Activated T-cell treated with anti-CD3 and anti-CD28 coated beads for 1 hour (primary cell): ENCODE measurements at places on chromosomes 16 and 17.

DNA sequence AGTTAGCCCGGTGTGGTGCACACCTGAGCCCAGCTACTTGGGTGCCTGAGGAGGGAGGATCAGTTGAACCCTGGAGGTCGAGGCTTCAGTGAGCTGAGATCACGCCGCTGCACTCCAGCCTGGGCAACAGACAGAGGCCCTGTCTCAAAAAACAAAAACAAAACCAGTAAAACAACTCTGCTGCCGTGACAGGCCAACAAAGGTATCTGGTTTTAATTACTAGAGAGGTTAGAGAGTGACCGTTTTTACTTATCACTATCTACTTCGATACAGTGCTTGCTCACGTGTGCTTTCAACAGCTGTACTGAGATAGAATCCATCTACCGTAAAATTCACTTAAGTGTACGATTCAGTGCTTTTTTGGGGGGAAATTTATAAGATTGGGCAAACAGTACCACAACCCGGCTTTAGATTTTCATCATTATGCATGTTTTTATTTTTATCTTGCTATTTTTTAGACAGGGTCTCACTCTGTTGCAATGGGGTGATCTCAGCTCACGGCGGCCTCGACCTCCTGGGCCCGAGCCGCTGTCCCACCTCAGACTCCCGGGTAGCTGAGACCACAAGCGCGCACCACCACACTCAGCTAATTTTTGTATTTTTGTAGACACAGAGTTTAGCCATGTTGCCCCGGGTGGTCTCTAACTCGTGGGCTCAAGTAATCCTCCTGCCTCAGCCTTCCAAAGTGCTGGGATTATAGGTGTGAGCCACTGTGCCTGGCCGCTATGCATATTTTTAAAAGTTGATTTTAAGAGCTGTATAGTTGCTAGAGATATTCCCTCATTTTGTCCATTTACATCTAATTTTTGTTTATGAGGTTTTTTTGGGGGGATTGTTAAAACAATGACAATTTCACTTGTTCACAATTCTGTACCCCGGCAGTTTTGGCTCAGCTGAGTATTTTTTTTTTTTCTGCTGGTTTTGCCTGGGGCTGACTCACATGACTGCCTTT lies 30.9 kb downstream of the SERPINF1 start:
- DNase-seq = no peak

DNA sequence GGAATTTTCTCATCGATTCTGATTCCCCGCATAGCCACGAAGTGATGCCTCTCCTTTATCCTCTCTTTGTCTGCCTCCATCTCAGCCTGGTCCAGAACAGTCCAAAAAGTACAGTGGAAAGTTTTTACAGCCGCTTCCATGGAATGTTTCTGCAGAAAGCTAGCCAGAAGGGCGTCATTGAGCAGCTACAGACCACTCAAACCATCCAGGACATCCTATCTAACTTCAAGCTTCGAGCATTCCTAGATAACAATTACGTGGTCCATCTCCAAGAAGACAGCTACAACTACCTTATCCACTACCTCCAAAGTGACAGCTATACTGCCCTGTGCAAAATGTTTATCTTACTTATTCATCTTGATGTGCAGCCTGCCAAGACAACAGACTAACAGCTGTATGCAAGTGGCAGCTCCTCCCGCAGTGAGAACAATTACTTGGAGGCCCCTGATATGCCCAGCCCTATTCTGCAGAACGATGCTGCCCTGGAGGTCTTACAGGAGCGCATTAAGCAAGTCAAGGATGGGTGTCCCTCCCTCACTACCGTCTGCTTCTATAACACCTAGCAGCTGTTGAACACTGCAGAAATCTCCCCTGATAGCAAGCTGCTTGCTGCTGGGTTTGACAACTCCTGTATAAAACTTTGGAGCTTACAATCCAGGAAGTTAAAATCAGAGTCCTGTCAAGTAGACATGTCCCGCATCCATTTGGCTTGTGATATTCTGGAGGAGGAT lies 38.9 kb downstream of the SLFN12L start:
- no peak for DNase-seq

DNA sequence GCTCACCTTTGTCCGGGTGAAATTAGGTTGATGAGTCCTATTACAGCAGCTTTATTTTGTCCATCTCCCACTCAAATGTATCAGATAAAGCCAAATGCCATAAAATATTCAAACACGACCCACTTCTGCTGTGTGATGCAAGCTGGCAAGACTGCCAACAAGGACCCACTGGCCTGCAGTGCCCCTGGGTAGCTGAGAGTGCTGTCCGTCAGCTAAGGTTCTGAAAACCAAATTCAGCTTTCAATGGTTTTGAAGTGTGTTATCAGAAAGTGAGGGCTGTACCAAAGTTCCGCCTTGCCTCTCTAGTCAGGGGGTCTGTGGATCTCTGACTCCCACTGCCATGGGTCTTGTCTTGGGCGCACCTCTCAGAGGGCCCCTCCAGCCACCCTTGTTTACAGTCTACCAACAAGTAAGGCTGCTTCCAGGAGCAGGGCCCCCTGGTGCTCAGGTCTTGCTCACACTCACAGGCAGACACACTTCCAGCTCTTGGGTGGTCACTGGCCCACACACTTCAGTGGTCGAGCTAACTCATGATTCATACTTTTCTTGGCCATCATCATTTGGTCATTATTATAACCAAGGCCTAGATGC lies 10.5 kb upstream of the CCDC182 start:
- DNase-seq = no peak

- DNase-seq = no peak
These were observed 52.5 kb downstream of the NFAT5 start for GRCh38 chr16:69618307-69618706.

DNA sequence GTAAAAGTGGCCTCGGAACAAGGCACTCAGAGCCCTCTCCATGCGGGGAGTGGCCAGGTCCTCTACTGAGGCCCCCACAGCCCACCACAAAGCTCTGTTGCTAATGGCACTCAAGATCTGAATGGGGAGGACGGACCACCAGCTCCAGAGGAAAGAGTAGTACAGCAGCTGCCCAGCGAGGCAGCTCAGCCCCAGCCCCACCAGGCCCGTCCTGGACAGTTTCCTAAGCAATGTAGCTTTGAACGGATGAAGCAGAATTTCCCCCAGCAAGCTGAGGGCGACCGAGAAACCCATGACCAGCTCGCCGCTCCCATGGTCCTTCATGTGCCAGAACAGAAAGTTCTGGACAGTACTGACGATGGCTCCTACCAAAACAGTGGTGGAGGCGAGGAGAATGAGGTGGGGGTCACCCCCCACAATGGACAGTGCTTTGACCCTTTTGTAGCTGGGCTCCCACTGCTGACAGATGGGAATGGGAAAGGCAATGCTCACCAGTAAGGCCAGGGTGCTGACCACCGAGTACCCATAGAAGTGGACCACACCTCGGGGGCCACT lies 1.5 kb downstream of the MFSD6L start:
- no peak for DNase-seq

- peak; percentile 66 for DNase-seq
These were observed at the start of gene CMTM3 for GRCh38 chr16:66604376-66605176. Gene CMTM3, plus strand, starts transcription at chr16:66604704. Its CDS starts 102 bp downstream, at chr16:66604806.

DNA sequence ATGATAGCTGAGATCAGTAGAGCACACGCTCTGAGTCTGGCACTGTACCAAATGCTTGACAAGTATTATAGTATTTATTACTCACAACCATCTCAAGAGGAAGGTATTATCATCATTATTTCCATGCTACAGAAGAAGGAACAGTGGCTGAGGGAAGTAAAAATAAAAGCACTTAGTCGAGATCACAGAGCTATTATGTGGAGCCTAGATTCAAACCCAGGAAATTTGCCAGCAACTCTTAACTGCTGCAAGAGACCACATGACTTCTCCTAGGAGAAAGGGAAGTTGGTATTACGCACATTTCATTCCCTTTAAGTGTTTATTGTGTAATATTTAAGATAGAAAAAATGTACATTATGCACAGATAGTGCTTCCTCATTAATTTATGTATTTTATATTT lies 1.0 kb upstream of the RHOT1 start:
- no peak for DNase-seq

GRCh38 chr17:2068031-2068518 lies 13.2 kb downstream of the HIC1 start:
- no peak for DNase-seq

DNA sequence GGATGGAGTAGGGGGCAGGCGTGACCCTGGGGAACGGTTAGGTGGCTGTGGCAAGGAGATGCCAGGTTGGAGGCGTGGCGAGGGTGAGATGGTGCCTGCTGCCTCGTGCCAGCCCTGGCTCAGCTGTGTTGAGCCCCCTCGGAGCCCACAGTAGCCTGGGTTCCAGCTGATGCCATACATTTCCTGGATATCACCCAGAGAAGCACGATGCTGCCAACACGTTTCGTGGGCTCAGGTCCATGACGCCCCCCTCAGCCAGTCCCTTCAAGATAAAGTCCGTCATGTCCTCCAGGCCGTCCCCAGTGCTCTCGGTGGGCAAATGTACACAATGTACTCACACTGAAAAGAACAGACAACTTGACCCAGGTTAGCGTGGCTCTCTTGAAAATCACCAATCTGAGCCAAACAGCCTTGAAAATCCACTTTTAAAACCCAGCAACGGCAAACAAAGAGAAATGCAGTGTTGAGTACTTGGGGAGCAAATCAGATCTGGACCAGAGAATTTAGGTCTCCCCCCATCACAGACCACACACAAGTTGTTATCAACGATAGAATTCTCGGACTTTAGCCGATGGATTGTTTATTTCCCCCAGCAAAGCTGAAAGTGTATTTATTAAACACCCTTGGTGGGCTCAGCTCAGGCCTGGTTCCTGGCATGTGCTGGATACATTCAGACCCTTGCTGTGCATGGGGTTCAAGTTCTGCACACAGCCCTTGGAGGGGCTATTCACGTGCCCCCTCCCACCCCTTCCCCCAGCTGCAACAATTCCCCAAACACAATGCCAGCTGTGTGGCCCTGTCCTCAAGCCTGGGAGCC lies 102.8 kb upstream of the PLCG2 start:
- DNase-seq = no peak

GRCh38 chr17:19317359-19318095 lies 45.0 kb downstream of the B9D1 start:
- no peak for DNase-seq

DNA sequence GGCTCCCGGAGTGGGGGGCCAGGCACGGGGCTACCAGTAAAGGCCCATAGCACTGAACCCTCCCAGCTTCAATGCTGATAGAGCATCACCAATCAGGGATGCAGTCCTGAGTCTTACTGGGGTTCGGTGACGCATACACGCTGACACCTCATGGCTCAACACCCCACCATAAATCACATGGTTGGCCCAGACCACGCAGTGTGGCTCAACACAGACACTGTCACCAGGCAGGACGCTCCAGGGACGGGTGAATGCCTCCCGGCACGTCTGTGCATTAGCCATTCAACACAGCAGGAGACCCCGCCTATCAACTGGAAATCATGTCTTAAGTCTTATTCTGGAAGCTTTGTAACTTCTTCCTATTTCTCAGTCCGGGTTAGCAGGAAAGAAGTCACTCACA lies 35.0 kb downstream of the NECAB2 start:
- DNase-seq = no peak

GRCh38 chr16:84911486-84912216 lies 91.9 kb downstream of the CRISPLD2 start:
- no peak for DNase-seq

DNA sequence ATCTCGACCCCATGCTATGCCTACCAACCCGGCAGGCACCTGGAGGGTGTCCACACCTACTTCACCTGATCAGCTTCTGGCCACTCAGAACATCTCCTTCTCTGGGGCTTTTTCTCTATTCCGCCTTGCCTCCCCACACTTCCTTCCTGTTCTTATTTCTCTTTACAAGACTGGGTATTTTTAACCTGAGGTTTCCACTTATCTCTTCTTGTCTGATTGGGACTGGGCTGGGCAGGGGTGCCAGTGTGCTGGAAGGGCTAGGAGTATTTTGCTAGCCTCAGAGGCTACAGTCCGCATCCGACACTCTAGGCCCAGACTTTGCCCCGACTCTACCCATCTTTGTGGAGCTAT lies 26.2 kb upstream of the ZNF652 start:
- no peak for DNase-seq

- no peak for DNase-seq
These were observed 22.0 kb upstream of the PHLPP2 start for GRCh38 chr16:71746442-71747046.

- DNase-seq = no peak
These were observed 27.0 kb upstream of the NXPH3 start for GRCh38 chr17:49548506-49549310.

DNA sequence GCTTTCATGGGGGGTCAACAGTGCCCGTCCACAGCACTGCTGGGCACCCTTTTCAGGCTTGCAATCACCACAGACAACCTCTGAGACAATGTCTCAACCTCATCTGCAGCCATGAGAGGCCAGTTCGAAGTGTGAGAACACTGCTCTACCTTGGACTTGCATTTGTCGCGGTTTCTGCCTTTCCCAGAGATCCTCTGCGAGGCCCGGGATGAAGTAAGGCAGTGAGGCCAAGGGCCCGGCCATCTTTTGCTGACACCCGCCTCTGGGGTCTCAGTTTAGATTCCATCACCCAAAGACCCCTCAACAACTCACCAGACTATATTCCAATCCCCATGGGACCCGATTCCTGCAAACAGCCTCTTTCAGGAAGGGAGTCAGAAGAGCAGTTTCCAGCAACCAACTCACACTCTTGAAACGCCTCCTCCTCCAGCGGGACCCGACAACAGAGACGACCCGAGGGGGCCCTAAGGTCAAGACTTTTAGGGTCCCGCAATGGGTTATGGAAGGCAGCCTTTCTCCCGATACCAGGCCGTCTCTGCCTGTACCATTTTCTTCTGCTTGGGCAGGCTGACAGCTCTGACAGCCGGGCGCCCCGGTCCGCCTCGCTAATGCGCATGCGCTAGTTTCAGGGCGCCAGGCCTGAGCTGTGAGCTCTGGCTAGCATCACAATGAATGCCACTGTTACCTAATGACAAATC lies 576.0 kb downstream of the KCNJ18 start:
- DNase-seq = no peak

- DNase-seq = no peak
These were observed 38.2 kb downstream of the CBFA2T3 start for GRCh38 chr16:88938777-88939244.

DNA sequence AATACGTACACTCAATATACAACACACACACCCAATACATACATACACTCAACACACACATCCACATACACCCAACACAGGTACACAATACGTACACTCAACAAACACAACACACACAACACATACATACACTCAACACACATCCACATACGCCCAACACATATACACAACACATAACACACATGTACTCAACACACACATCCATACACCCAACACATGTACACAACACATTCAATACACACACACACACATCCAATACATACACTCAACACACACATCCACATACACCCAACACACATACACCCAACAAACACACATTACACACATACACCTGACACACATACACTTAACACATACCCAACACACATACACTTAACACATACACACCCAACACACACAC lies 95.9 kb downstream of the CCDC182 start:
- DNase-seq = no peak

DNA sequence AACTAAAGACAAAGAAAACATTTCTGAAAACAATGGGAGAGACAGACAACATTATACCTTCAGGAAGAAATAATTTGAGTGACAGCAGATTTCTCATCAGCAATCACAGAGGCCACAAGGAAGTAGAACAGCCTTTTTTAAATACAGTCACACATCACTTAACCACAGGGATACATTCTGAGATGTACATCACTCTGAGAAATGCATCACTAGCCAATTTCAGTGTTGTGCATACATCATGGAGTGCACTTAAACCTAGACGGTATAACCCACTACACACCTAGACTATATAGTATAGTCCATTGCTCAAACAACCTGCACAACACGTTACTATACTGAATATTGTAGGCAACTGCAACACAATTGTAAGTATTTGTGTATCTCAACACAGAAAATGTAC lies 24.9 kb upstream of the ALOX12 start:
- DNase-seq = no peak

GRCh38 chr17:18233803-18234518 lies 8.5 kb downstream of the LLGL1 start:
- DNase-seq = no peak
